Naive thymus-derived CD4-positive, alpha-beta T cell (primary cell): ENCODE measurements at places on chromosomes 7 and 10. TPM values are rescaled to one million over a fixed set of nuclear protein-coding genes. Genes with fewer than 3 reads are reported as not detected.
A peak's percentile ranks its signal among the peaks of the same experiment; 100 is the strongest.

IRF5 gene
- 4.6 TPM for total RNA-seq

EBF3 gene
- total RNA-seq: not detected in 2 replicates

PTPRN2 gene
- total RNA-seq: 1.4 TPM

DNA sequence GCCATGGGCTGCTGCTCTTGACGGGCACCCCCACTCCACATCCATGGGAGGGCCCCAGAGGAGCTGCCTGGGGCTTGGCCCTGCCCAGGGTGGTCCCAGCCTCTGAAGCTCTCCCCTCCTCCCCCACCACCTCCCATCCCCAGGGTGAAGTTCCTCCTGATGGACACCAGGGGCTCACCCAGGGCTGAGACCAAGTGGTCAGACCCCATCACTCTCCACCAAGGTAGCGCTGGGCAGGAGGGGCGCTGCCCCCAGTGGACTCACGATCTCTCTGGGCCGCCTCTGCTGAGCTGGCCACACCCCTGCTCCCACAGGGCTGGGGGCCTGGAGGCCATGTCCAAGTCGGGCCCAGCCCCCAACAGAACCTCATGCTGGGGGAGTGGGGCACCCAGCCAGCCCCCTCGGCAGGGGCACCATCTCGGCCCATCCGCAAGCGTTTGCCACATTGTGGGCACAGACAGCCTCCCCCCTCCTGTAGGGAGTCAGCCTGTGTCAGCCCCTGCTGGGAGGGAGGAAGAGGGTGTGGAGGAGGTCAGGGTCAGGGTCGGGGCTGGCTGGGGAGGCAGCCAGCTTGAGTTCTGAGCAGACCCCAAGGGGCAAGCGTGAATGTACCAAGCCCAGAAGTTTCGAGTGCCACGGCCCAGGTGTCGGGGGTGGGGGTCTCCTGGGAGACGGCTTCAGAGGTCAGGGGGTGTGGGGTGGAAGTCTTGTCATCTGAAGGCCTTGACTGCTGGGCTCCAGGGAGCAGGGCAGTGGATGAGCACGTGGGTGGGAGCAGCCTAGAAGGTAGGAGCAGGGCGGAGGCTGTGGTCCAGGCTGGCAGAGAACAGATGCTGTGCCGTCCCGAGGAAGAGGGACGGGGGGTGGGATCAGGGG is 2.8 kb downstream of the UPK3B start:
- no peak for DNase-seq
- no peaks in the 10 kb centered on the region for H3K36me3 ChIP-seq
- no peaks in the 10 kb centered on the region for H3K27me3 ChIP-seq

FAM131B gene
- 0.19 TPM for total RNA-seq

- no peak overlapping the region for H3K4me3 ChIP-seq
- no peaks in the 10 kb centered on the region for H3K27me3 ChIP-seq
- H3K4me1 ChIP-seq: no peaks in the 10 kb centered on the region
- H3K27ac ChIP-seq: no peak overlapping the region
Measured at GRCh38 chr7:11589251-11589650, 242.7 kb downstream of the THSD7A start.

DNA sequence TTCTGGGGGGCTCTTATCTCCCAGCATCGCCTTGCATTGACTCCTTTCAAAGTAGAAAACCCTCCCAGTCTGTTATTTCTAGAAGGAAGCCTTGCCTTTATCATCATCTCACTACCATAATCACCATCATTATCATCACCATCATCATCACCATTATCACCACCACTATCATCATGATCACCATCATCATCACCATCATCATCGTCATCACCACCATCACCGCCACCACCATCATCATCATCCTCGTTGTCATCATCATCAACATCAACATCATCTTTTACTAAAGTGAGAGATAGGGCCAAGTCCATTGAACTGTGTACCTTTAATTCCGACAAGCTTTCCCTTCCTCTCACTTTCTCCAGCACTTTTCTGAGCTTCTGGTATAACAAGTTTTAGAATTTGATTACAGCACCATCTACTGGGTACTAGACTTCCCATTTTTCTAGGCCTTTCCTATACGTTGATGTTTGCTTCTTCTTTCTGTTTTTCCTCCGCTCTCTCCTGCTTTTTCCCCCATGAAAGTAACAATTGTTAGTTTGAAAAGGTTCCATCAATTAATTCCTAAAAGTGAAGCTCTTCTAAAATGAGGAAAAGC is 226.4 kb downstream of the BUB3 start:
- no peak overlapping the region for H3K4me3 ChIP-seq
- DNase-seq: peak; percentile 10
- no peaks in the 10 kb centered on the region for H3K27me3 ChIP-seq

GCK gene
- total RNA-seq: 0.23 and 0.51 TPM in 2 replicates

CALHM3 gene
- not detected for total RNA-seq

FAM13C gene
- not detected in 2 replicates for total RNA-seq

ADRA2A gene
- total RNA-seq: not detected

DNA sequence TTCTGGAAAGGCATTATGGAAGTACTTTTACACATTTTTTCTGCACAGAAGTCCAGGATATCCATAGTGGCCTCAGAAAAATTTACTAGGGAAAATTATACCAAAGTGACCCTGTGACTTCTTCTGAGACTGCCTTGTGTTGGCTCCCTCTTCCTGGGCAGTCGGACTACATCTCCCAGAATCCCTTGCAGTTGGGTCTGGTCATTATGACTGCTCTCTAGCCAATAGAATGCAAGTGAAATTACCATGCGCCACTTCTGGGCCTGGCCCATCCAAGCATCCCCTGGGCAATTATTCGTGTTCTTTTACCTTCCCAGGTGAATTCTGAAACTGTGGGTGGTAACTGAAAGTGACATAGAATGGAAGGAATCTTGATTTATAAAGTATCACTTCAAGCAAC is 430.9 kb downstream of the ACTR3B start:
- no peak for DNase-seq
- no peak overlapping the region for H3K4me3 ChIP-seq
- no peak overlapping the region for H3K27ac ChIP-seq
- no peaks in the 10 kb centered on the region for H3K27me3 ChIP-seq

MORN4 gene
- total RNA-seq: 4.1 TPM
